ENCODE measurements at places on chromosomes 2 and 18. TPM values are rescaled to one million over a fixed set of nuclear protein-coding genes. Genes with fewer than 3 reads are reported as not detected.
A peak's percentile ranks its signal among the peaks of the same experiment; 100 is the strongest.

- no peak for DNase-seq
Observed at GRCh38 chr18:73861771-73862170, 285.9 kb downstream of the FBXO15 start.

DNA sequence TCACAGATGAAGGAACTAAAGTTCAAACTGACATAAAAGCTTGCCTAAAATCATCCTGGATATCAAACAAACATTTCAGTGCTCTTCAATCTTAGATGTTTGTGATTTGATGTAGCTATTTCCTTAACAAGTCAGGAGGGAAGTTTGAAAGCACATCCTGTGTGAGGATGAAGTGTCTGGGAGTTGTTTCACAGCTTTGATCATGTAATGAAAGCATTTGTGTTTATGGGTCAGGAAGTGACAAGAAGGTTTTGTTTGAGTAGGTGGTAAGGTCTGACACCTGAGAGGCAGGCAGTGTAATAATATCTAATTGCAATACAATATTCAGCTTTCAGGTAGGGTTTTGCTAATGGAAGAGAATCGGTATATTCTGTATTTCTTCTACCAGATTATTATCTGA lies 26.0 kb upstream of the CSRNP3 start:
- no peak for DNase-seq

- no peak for DNase-seq
Observed at GRCh38 chr2:239309398-239310245, 91.2 kb downstream of the HDAC4 start.

- no peak for DNase-seq
Observed at GRCh38 chr18:62827397-62827796, 112.1 kb downstream of the PHLPP1 start.

DNA sequence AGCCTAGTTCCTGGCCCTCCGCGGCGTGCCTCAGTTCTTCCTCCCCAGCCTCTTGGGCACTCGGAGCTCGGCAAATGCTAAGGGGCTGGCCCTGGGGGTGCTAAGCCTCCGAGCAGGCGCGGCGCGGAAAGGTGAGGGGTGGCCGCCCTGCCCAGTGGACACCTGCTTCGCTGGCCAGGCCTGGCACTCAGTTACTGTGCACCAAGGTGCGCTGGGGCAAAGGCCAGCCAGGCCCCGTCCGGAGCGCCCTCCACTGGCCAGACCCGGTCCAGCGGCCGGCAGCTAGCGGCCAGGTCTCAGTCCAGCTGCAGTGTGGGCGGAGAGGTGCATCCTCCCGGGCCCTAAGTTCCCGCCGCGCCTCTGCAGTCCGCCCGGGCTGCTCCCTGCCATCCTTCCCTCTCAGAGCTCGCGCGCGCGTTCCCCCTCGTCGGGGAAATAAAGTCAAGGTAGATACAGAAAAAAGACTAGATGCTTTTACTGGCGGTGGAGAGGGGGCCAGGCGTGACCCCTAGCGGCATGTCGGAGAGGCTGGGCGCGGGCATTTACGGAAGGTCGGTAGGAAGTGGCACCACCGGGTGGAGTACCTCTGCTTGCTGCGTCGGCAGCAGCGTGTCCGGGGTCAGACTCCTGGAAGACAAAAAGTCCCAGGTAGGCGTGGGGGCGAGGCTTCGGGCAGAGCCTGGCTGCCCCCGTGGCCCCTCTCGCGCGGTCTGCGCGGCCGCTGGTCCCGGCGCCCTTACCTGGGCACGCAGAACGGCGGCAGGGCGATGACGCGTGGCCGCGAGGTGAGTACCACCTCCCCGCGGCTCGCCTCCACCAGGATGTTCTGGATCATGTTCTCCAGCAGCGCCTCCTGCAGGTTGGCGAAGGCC lies 9.4 kb upstream of the CRYBA2 start:
- DNase-seq: peak; percentile 95

SETBP1 gene
- total RNA-seq: 9.6 TPM

DNA sequence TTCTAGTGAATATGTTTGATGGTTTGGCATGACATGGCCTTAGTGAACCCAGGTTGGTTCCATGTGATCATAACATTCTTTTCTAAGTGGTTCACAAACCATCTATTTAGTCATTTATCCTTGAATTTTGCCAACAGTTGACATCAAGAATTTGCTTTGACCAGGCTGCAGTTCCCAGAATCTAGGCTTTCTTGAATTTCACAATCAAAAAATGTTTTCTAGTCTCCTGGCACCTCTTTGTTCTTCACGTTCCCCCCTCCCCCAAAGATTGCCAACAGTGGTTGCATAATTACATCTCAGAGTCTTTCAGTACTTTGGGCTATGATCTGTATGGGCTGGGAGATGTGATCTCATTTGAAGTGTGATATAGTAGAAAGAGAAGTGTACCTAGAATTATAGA lies 124.0 kb downstream of the GATA6 start:
- no peak for DNase-seq

CENPA gene
- 37.4 TPM for total RNA-seq

C18orf63 gene
- not detected for total RNA-seq

DNA sequence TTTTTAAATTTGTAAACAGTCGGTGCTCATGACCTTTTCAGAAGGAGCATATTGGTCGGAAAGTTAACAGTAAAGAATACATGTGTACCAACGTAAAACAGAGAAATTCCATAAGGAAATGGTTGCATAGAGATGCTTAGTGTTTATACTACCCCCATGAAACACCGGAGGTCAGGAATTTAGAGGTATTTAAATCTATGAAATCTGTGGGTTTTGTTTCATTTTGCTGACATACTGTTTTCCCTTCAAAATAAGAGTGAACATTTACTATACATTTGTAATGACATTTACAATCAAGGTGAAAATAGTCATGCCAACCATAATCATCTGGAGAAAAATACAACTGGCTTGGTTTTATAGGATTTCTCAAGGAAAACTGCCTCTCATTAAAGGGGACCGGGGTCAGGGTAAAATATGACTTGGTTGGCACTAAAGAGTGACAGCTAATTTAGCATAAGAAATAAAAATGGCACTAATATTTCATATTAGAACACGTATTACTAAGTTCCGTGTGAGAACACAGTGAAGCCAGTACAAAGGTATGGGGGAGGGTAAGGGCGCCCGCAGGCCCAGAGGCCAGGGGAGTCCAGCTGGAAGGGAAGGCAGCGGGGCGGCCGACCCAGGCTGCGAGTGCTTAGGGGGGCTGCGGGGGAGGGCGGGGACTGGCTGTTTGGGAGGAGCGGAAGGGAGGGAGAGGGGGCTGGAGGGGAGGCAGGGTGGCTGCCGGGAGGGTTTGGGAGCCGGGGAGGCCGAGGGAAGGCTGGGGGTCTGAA lies 1.1 kb upstream of the RNU4ATAC start:
- no peak for DNase-seq

CROCC2 gene
- not detected for total RNA-seq

GRCh38 chr2:24497685-24498084 lies 6.6 kb downstream of the NCOA1 start:
- no peak for DNase-seq

ANKAR gene
- total RNA-seq: 2.9 TPM

DNA sequence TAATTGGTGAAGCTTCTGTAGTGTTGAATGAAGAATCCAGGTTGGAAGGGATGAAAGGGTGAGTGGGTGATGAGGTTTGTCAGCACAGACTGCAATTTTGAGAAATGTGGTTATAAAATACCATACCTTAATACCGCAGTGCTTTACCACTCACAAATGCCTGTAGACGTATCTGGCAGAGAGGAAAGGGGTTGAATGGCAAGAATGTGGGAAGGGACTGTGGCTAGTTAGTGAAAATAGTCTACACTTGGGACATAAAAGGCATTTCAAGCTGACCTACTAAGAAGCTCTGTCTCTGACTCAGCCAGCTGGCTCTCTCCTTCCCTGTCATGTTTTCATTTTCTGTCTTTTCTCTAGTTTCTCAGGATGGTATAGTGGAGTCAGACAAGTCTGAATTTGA lies 25.1 kb downstream of the CDK15 start:
- DNase-seq: no peak

KCNG2 gene
- total RNA-seq: 0.34 TPM

- no peak for DNase-seq
Observed at GRCh38 chr2:233312874-233313273, 5.3 kb downstream of the SAG start.

DNA sequence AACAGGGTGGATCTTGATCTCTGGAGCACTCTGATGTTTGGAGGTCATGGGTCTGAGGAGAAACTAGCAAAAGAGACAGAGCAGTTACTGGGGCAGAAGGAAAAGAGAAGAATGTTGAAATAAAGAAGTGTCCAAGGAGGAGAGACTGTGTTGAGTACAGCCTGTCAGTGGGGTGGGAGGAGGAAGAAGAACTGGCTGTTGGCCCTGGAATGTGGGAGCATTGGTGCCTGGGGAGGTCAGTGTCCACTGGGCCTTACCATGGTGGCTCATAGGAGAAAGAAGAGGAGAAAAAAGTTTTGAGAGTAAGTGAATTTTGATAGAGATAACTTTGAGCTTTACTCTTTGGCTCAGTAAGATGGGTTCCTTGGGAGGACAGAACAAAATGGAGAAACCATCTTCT lies 499.0 kb downstream of the TXNL1 start:
- DNase-seq: no peak

- no peak for DNase-seq
Observed at GRCh38 chr2:101328474-101329007, 20.0 kb upstream of the RNF149 start.

SNTG2 gene
- 27.8 TPM for total RNA-seq

DNA sequence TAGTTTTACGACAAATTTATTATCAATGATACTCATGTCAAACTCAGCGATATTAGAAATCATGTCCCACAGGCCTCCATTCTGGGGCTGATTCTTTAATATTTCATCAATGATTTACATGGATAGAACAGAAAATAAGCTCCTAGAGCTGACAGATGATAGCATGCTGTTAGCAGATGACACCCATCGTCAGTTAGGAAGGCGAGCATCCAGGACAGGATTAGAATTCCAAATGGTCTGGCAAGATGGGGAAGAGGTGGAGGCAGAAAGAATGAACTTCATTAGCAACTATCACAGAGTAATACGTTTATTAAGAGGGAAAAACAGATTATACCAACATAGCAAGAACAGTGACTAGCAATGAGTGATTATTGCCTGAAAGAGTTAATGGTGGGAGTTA lies 46.2 kb upstream of the ACVR1 start:
- DNase-seq: no peak

DNA sequence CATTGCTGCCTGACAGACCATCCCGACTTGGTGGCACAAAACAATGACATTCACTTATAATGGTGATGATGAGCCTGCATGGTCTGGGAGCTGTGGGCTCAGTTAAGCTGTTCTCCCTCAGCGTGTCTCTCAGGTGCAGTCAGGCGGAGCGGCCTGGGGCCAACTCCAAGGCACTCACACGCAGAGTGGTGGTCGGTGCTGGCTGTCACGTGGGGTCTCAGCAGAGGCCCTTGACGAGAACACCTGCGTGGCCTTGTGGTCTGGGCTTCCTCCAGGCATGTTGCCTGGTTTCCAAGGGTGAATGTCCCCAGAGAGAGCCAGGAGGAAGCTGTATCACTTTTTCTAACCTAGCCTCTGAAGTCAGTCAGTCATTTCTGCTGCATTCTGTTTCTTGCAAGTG lies 29.8 kb downstream of the ARMC9 start:
- no peak for DNase-seq

- no peak for DNase-seq
Observed at GRCh38 chr2:42725657-42726056, 38.3 kb downstream of the OXER1 start.

TSPYL6 gene
- not detected for total RNA-seq

GRCh38 chr18:76750269-76750668 lies 72.1 kb upstream of the ZNF236 start:
- no peak for DNase-seq
